ENCODE measurements at places on chromosomes 16 and 17.

DNA sequence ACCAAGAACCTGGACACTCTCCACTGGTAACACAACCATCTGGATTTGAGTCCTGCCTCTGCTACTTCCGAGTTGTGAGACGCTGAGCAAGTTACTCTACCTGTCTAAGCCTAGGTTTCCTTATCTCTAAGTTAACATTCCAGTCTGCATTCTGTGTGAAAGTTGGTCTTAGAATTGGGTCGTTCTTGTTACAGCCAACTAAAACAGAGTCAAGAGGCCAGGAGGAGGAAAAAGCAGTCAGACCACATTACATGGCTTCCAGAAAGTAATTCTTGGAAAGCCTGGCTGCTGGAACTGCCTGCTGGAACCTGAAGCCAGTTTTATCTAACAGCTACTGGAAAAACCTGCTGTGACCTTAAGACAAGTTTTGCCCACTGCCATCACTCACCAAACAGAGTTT is 38.4 kb upstream of the XYLT1 start:
- no peak for DNase-seq

GRCh38 chr16:54568906-54569807 is 282.6 kb upstream of the IRX3 start:
- no peak for DNase-seq

DNA sequence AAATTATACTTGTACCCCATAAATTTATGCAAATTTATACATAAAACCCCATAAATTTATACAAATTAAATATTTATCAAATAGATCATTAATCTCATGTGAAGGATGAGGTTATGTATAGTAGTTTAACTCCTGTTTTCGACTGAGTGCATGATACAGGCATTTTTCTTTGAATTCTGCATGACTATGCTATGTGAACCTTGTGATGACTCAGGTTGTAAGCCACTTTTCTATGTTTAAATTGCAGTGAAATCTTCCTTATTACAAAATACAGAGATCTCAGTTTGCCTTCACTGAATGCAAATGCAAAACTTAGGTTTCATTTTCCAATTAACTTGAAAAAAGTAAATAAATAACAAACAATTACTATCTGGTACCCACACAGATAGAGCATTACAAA is 843.7 kb downstream of the CDH11 start:
- no peak for DNase-seq

DNA sequence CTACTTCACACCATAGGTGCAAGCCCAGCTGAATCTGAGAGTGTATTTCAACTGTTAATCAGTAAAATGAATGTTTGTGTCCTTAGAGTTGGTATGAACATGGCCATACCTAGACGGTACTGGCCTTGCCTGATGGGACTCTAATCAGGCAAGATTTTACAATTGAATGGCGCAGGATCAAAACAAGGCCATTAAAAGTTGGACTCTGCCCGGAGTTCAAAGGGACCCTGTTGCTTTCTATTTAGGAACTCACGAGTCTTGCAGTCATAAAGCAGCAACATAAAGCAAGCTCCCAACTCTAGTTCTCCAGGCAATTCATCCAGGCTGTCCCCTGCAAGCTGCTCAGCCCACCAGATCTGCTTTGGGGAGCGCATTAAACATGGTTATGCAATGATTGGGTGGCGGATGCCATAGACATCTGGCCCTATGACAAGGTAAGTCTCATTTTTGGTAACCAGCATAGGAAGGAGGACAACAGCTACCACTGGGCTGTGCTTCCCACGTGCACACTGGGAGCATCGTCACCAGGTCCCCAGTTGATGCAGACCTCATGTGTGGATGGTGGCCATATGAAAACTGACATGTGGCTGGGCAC is 8.8 kb downstream of the TMEM186 start:
- no peak for DNase-seq

DNA sequence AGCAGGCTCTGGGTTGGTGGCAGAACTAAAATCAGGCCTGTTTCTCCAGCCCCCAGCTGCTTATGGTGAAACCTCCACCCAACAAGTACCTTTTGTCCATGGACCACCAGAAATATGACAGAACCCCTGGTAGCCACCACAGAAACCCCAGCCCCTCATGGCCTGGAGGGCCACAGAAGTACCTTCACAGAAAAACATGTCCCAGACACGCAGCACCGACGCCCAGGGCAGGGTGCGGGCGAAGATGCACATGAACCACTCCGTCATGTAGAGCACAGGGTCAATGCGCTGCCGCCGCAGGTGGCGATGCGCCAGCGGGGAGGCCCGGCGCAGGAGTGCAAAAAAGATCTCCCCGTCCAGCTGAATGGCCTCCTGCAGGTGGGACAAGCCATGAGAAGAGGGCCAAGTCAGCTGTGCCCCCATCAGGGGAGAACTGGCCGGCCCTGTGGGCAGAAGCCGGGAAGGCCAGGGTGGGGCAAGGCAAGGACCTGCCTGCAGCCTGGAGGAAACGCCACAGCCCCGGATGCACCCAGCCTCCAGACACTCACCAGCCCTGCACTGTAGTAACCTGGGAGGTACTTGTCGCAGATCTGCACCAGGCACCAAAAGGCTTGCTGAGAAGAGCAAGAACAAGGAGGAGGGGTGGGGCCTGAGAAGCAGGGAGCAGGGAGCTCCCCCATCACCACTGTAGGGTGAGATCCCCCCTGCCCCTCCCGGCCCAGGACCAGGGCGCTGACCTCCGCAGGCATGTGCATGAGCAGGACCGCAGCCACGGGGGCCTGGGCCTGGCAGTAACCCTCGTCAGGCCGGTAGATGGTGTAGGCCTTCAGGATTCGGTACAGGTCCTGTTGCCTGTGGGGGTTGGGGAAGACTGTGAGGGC is 4.1 kb upstream of the CD2BP2 start:
- no peak for DNase-seq

Measured in midbrain (tissue), 1 donor.